ENCODE measurements at places on chromosomes 2 and 18. TPM values are rescaled to one million over a fixed set of nuclear protein-coding genes. Genes with fewer than 3 reads are reported as not detected.

Gene CFC1
- not detected for total RNA-seq

Gene SLC16A14
- 1.2 TPM for total RNA-seq

Gene ALPP
- total RNA-seq: not detected

GRCh38 chr2:224595518-224595917 lies 10.4 kb upstream of the CUL3 start:
- H3K27me3 ChIP-seq: no peaks in the 10 kb centered on the region
- H3K4me3 ChIP-seq: no peak overlapping the region
- H3K36me3 ChIP-seq: no peaks in the 10 kb centered on the region
- H3K4me1 ChIP-seq: no peaks in the 10 kb centered on the region

DNA sequence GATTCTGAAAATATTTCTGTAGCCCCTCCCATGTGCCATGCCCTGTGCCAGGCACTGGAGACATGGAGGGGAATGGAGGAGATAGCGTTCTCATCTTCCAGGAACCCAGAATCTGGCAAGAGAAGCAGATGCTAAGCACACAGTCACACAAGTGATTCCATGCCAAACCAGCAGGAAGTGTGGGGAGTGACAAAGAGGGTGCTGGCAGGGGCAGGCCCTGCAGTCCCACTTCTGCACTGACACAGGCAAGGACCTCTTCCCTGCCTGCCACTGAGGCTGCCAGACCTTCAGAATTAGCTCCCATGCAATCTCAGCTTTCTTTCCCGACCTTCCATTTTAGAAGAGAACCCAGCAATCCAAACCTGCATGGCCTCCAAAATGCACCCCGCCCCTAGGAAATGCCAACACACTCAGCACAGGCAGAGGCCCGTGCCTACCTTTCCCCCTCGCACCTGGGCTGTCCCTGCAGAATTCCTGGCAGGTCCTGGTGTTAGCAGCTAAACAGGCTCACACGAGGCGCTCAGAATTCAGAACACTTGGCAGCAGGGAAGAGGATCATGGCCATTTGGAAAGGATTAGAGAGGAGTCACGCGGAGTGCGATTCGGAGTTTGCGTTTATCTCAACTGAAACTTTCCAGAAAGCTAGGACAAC lies 155.3 kb downstream of the MSH2 start:
- no peaks in the 10 kb centered on the region for H3K36me3 ChIP-seq
- H3K4me3 ChIP-seq: no peak overlapping the region
- H3K4me1 ChIP-seq: no peaks in the 10 kb centered on the region
- no peak overlapping the region for H3K27ac ChIP-seq
- DNase-seq: no peak

DNA sequence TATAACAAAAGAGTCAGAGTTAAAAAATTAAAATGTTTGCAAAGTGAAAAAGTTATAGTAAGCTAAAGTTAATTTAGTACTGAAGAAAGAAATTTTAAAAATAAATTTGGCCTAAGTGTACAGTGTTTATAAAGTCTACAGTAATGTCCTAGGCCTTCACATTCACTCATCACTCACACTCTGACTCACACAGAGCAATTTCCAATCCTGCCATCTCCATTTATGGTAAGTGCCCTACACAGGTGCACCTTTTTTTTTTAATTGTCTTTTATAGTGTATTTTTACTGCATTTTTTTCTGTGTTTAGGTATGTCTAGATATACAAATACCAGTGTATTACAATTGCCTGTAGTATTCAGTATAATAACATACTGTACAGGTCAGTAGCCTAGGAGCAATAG lies 562.9 kb downstream of the PIK3C3 start:
- no peak overlapping the region for H3K27ac ChIP-seq
- no peak for DNase-seq
- H3K4me3 ChIP-seq: no peak overlapping the region
- no peaks in the 10 kb centered on the region for H3K4me1 ChIP-seq
